ENCODE measurements at places on chromosomes 16 and 17.

DNA sequence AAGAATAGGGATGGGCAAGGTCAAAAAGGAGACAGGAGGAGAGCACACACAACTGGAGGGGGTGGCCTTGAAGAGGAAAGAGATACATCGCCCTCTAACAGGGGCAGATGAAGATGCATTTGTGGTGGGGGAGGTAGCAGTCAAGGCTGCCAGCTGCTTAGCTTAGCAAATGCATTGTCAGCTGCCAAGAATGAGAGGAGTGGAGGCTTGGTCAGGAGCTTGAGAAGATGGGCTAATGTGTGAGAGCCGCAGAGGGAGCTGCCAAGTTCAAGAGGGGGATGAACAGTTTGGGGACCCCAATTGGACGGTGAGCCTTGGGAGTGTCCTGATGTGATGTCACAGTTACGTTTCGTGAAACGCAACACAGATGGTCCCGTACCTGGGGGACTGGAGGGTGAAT is 28.9 kb upstream of the GNA13 start:
- no peak for DNase-seq

DNA sequence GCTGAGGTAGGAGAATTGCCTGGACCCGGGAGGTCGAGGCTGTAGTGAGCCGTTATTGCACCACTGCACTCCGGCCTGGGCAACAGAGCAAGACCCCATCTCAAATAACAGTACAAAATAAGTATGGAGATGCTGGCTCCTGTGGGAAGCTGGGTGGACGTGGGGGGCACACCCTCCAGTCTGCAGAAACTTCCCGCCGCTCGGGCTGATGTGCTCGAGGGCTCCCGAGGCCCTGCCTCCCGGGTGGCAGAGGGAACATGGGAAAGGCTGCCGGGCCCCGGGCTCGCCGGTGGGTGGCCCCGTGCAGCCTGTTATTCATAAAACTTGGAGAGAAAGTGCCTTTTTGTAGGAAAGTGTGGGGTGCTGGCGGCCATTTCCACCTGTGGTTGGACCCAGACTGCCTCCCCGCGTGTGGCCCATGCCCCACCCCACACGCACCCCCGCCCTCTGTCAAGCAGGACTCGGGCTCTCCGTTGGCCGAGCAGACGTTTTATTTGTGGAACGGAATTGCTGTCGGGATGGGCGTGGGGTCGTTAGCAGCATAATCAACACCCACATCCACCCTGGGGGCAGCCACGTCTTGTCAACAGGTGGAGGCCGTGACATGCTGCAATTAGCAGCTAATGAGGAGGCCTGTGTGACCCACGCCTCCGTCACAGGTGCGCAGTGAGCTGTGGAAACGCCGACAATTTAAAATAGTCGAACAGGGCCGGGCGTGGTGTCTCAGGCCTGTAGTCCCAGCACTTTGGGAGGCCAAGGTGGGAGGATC is 7.4 kb upstream of the CIAO3 start:
- DNase-seq: no peak

DNA sequence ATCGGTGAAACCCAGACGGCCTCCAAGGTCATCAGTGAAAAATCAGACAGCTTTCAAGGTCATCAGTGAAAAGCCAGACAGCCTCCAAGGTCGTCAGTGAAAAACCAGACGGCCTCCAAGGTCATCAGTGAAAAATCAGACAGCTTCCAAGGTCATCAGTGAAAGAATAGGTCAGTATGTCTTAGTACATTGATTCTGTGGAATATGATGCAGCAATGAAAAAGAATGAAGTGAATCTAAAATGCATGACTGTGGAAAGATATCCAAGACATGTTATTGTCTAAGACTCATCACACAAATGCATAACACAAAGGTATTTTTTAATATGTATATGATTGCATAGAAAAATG is 72.5 kb downstream of the CMIP start:
- no peak for DNase-seq

DNA sequence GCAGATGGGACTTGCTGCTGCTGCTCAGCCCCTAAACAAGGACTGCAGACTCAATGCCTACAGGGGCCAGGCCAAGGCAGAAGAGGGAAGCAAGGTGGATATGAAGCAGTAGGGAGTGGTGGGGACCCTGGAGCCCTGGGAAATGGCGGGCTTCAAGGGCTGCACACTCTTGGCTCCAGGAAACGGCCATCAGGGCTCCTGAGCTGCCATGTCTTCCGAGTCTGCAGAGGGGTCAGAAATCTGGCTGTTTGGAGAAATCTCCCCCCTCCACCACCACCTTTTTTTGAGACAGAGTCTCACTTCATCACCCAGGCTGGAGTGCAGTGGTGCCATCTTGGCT is 169.1 kb downstream of the KATNIP start:
- no peak for DNase-seq

DNA sequence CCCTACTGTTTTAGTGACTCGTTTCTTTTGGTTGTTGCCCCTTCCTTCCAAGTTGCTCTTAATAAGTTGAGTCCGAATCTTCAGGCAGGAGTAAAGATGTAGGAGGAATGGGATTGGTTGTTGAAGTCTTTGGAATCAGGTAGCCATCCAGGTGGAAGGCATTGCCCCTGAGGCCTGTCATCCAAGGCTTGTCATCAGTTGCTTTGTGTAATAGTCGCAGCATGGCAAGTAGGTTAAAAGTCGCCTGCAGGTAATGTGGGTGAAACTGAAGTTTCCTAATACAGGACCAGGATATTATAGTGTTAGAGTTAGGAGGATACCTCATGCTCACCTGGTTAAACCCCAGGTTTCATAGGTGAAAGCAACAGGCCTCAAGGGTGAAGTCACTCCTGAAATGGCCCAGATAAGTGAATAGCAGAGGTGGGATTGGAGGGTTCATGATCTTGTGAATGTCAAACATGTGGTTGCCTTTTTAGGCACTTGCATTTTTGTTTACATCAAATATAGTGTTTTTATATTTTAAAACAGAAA is 934 bp downstream of the PCTP start:
- DNase-seq: no peak

DNA sequence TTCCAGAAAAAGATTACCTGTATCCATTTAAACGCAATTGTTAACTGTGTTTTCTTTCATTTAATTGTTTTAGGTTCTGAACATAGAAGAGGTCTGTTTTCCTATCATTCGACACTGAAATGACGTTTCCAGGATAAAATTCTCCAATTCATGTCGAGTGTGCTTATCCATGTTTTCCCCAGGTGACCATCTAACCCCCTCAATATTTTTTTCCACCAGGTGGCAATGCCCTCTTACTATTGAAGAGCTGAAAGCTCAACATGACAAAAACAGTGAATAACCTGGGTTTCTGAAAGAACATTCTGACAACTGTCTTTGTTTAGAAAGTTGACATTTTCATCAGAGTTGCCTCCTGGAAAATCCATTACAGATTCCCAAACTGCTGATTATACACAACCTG is 948.7 kb downstream of the KCNJ2 start:
- DNase-seq: no peak

DNA sequence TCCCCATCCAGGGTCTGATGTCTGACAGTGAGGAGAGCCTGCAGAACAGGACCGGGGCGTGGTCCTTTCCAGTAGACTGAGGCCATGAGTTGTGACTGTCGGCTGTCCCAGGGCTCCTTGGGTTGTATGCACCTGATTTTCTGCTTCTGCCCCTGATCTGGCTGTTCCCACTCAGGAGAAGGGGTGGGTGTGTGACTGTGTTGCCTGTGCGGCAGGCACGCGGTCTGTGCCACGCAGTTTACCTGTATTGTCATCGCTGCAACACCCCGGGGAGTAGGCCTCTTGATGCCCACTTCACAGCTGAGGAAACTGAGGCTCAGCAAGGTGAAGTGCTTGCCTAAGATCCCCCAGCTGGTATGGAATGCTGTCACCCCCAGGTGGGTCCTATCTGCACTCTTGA is 1.4 kb downstream of the CRISPLD2 start:
- no peak for DNase-seq

DNA sequence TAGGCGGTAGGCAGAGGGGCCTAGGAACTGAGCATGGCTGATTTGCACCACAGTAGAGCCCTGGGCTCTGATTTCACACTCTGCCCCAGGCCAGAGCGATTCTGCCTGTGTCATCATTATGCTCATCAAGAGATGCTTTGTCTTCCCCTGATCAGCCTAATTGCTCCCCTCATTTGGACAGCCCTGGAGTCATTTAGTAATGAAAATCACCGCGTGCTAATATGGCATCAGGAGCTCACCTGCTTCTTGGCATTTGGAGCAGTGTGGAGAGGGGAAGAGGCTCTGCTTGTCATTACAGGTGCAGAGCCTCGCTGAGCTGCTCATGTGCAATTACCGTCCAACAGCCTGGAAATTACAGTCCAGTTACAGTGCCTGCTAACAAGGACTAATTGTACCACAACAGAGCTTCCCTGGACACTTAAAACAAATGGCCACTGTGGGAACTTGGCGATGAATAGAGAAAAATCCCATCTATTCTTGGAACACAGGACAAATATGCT is 157.1 kb upstream of the WSCD1 start:
- no peak for DNase-seq

DNA sequence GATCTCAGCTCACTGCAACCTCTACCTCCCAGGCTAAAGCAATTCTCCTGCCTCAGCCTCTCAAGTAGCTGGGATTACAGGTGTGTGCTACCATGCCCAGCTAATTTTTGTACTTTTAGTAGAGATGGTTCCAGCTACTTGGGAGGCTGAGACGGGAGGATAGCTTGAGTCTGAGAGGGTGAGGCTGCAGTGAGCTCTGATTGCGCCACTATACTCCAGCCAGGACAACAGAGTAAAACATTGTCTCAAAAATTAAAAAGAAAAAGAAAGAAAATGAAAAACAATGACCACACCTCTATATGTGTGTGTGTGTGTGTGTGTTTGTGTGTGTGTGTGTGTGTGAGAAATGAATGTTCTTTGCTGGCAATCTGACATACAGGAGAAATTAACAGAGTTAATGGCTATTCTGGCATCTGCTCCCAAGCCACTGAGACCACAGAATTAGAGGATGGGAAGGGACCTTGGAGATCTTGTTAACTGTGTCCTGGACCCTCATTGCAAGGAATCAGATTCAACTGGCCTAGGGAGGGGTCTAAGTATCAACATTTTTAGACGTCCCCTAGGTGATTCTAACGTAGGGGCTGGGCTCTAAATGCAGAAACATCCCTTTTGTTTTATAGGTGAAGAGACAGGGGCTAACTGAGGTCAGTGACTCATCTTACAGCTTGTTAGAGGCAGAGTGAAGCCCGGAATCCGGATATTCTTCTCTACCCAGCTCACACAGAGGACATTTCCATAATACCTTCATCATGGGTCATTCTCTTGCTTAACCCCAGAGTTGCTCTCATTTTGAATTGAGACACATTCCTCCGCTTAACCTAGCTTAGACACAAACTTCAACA is 16.4 kb upstream of the MARCHF10 start:
- no peak for DNase-seq

GRCh38 chr16:68356249-68356918 is 45.6 kb downstream of the PRMT7 start:
- DNase-seq: no peak

- DNase-seq: no peak
Observed at GRCh38 chr16:51034481-51035109, 116.5 kb downstream of the SALL1 start.

- DNase-seq: no peak
Observed at GRCh38 chr17:29237476-29238132, 9.1 kb upstream of the CRYBA1 start.

- no peak for DNase-seq
Observed at GRCh38 chr17:13597723-13598347, 3.9 kb downstream of the HS3ST3A1 start.

DNA sequence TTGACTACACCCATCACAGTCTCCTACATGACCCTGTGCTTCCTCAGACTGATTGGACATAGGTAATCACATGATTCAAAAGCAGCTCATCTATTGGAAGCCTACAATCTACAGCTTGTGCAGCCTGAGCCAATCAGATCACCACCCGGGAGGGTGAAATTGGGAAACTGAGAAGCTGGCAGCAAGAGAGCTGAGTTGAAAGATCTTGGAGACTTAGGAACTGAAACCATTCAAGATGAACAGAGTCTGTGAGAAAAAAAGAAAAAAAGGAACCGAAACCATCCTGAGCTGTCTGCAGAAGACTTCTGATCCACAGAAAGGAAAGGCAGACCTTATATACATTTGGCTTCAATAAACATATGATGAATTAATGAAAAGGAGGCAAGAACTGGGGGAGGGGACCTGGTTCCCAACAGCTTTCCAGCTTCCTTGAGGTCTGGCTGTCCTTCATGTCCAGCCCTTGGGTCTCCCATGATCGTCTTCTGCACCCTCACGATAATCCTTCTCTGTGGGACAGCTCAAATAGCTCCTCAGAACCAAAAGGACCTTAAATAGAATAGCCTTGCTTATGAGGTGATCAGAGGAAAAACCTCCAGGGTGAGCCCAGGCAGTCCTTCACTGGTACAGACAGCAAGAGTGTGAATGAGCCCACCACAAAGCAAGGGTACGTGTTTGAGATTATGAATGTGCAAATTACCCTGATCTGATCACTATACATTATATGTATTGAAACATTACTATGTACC is 32.6 kb downstream of the PLXDC1 start:
- no peak for DNase-seq

DNA sequence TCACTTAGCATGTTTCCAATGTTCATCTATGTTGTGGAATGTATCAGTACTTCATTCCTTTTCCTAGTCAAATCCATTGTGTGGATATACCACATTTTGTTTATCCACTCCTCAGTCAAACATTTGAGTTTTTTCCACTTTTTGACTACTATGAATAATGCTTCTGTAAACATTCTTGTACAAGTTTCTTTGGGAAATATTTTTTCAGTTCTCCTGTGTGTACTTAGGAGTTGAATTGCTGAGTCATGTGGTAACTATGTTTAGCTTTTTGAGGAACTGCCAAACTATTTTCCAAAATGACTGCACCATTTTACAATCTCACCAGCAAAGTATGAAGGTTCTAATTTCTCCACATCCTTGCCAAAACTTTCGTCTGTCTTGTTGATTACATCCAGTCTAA is 223.7 kb upstream of the AXIN2 start:
- no peak for DNase-seq

- DNase-seq: no peak
Observed at GRCh38 chr17:6439951-6440350, 4.3 kb upstream of the PIMREG start.

- no peak for DNase-seq
Observed at GRCh38 chr16:25344006-25344405, 86.4 kb upstream of the ZKSCAN2 start.

GRCh38 chr16:47699106-47699505 is 238.0 kb downstream of the PHKB start:
- no peak for DNase-seq

DNA sequence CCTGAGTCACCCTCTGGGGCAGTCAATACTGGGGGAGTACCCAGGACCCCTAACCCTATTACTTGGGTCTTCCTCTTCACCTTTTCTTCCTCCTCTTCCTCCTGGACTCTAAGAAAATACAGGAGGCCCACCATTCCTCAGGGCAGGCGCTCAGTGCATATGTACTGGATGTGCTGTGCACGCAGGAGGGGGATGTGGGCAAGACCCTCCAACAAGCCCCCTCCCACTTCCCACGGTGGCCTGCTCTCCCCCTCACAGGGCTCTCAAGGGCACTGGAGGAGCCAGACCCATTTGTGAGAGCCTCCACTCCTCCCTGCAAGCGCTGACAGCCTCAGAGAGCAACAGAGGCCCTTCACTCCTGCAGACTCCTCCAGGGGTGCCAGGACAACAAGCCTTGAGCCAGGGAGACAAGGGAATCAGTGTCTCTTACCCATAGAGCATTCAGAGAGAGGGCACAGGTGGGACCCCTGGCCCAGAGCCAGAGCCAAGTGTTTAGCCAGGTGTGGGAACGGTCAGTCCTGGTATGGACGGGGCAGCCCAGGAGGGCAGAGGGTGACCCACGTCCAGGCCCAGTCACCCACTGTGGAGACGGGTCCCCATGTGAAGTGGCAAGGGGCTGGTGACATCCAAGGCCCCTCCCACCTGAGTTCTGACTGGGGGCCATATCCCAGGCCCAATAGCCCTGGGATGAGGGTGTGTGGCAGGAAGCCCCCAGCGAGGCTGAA is 27.3 kb upstream of the KSR1 start:
- no peak for DNase-seq

Data from ovary (tissue), 10 donors.